Stimulated activated CD4-positive, alpha-beta T cell treated with anti-CD3 and anti-CD28 coated beads, TNF-alpha, amount 100 ng/mL, for 48 hours (primary cell): ENCODE measurements at places on chromosomes 6 and 20.

- no peak for DNase-seq
These were observed 72.2 kb downstream of the RWDD2A start for GRCh38 chr6:83265384-83265783.

DNA sequence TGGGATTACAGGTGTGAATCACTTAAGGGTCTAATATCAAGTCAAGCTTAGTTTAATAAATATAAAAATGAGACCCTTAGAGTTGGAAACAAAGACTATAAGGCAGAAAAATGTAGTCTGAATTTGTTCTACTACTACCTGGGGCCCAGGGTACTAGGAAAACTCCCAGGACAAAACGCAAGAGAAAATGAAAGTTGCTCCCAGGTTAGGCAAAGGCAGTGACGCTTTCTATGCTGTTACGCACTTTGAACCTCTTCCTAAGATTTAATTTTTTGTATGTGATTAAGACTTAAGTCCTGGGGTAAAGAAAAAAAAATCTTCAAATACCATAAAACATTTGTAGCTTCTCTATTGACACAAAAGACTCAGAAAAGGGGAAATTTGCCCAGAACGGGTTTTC is 17.3 kb downstream of the DSP start:
- no peak for DNase-seq

- no peak for DNase-seq
These were observed 7.4 kb upstream of the C20orf144 start for GRCh38 chr20:33654680-33655161.

- no peak for DNase-seq
These were observed 124.2 kb upstream of the FAM83B start for GRCh38 chr6:54722328-54722727.

- DNase-seq = no peak
These were observed 84.7 kb upstream of the ADGRF1 start for GRCh38 chr6:47126647-47127391.

DNA sequence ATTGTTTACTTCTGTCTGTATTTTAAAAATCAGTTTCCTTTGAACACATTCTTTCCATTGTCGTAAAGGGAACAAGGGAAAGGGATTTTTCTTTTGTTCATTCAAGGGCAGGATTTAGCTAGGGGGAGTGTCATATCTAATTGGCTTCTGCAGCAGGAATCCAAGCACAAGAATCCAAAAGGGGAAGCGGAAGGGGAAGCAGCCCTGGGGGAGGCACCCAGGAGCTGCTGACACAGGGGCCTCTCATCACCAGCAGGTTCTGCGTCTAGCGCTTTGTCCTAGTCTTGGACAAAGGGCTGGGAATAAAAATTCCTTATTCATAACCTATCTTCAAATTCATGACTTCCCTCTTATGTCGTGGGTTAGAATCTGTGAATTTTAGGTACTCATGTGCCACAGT is 13.7 kb downstream of the RIPK1 start:
- no peak for DNase-seq

DNA sequence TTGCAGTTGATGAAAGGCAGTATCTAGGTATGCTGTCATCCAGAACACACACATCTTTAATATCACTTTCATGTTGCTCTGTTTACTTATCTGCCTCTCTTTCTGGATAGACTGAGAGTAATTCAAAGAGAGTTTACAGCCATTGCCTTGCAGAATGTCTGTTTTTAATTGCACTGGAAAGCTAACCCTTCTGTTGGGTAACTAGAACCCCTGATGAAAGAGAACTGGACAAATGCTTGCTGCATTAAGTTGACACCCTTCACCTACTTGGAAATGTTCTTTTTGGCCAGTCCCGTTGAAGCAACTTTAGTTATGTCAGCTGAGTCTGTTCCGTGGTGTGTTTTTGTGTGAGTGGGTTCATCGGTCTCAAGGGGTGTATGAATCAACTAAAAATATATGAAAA is 383.8 kb upstream of the CITED2 start:
- no peak for DNase-seq

DNA sequence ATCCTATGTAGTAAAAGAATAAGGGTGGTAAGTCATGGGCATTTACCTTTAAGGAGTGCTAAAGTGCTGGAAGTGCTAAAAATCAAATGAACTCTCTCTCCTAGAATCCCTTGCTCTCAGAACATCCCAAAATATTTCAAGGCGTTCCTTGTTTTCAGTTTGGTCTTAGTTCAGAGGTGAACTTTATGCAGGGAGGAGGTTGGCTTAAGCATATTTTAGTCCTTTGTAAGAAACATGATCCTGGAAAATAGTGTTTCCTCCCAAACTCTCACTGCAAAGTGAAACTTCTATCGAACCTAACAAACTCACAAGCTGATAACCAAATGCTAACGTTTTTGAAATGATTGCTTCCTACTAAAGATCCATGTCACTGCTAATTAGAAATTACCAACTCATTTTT is 231.4 kb downstream of the FOXC1 start:
- DNase-seq = no peak

DNA sequence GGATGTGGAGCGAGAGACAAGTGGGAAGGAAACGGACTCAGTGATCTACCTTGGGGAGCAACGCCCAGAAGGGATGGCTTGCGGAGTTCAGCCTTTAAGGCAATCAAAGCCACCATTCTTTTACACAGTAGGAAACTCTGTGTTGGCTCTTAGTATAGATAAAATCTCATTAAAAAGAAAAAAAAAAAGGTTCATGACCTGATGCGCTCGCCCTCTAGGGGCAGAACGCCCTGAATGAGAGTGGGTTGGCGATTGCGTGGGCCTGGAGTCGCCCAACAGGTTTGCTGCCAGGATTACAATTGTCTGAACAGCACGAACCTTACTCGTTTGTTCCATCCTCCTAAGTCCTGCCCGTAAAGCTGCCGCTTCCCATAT is 1.2 kb downstream of the TPD52L1 start:
- no peak for DNase-seq

DNA sequence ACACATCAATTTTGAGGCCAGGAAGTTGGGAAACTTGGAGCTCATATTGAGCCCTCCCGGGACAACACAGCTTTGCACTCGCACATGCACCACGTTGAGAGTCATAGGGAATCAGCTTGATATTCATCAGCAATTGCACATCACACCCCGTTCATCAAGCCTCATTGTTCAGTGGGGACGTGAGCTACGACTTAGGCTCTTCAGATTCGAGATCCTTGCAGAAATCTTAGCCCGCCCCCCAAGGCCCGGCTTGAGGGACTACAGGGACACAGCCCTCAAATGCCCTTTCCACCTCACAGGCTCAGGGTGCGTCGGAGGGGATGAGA is 93.0 kb upstream of the MAFB start:
- no peak for DNase-seq

DNA sequence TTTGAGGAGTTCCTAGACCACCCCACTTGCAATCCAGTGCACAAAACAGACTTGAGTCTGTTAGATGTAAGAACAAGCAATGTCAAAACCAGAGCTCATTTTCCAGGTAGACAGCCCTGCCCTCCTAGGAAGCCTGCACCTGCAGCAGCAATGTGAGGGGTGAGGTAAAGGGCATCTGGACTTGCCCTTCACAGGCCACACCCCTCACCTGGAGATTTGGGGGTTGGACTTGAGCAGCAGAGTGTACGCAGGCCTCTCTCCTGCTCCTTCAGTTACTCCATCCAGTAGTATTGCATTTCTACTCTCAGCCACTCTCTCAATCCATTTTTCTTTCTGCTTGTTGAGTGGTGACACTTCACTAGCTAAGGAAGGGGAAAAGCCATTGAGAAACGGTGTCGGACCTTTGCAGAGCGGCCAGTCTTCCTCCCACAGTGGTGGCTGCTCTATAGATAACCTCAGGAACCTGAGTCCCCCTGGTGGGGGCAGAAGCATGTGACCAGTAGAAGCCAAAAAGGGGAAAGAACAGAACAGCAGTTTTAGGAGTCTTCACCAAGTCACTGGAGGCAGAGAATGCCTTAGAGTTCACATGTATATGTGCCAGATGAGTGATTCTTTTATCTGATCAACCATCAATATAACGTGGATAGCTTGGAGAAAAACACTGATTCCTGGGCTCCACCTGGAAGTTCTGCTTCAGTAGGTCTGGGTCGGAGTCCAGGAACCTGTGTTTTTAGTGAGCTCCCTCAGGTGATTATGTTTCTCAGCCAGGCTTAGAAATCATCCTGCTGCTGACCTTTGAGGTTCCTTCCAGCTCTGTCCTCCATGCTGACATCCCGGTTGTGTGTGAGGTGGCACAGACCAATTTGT is 28.0 kb downstream of the ARFGEF2 start:
- no peak for DNase-seq

DNA sequence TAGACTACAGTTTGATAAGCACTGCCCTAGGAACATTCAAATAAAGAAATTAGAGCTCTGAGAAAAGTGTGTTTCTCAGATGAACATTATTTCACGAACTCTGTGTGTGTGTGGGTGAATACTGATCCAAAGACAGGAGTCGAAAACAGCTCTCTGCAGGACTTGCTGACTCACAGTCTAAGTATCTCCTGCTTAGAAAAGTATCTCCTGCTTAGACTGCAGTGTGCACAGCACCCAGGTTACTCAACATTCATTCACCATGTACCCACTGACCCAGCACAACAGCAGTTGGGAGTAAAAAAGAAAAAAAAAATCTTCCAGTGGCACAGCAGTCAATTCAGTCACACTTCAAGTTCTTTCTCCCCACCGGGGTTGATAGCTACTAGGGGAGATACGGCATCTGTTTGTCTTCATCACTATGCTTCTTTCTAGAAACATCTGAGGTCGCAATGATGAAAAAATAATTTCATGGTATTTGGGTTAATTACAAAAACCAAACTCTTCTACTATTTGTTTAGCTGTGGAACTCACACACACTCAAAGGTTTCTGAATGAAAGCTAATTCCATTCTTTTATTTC is 48.0 kb downstream of the GCLC start:
- no peak for DNase-seq

DNA sequence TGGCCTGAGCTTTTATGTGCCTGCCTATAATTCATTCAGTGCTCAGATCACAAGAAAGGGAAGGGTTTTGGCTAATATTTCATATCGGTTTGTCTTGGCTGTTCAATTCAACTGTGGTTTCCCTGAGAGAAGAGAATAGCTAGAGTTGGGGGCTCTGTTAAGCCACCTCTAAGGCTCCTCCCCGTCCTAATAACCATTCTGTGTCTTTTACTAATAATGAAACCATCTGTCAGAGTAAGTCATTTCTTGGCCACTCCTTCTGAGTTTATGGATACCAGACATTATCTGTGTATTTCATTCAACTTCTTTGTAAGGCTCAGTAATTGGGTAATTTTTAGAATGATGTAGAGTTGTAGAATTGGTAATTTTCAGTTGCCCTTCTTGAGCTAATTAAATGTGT is 5.2 kb downstream of the STX11 start:
- DNase-seq = no peak

- no peak for DNase-seq
These were observed 72.9 kb downstream of the TCP11 start for GRCh38 chr6:35068206-35068605.

- no peak for DNase-seq
These were observed 4.2 kb downstream of the PSMF1 start for GRCh38 chr20:1122388-1123315.

DNA sequence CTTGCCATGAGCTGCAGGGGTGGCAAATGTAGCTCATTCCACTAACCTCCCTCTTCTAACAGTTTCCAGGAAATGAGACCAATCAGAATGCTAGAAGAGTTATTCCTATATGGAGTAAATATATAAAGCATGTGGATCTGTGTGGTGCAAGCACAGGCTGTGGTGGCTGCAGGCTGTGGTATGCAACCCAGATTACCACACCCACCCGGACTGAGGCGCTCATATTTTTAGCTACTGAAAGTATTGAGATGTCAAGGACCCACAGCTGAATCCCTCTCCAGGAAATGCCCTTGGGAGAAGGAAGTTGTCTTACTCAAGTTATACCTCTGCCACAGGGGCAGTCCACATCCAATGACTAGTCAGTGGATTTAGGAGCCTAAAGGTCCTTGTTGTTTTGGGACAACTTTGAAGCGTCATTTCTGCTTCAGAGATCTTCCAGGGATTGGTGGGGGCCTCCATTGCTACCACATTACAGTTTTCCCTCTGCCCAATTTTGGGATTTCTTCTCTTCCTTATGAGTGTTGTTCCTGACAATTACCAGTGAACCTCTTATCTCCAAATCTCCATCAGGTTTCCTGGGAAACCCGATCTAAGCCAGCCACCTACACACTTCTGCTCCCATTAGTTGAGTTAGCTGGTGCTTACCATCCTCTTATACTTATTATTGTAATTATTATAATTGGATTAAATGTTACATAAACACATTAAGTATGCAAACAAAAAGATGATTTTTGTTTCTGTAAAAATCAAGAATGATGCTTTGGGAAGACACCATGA is 12.1 kb upstream of the REPS1 start:
- no peak for DNase-seq

DNA sequence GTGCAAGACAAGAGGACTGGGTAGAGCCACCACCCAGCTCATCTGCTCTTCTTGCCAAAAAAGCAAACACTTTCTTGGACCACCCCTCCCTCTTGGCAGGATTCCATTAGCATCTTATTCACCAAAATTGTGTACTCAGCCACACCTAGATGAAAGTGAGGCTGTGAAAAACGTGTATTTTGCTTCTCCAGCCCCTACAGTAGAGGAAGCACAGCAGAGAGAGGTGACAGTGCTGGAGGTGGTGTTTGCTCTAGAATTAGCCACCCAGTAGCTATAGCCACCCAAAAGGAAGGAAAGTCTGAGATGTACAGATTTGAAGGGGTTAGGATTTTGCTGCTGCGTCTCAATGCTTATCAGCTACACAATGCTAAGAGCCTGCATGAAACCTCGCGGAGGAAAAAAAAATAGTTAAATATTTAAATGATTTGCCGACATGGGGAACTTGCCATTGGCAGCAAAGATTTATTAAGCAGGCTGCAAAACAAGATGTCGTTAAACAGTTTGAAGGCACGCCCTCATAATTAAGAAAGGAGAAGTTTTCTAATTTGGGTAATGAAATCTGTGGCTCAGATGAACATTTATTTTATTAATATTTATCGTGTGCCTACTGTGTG is 287.3 kb downstream of the ZNF217 start:
- DNase-seq = no peak
